Astrocyte of the spinal cord (primary cell): ENCODE measurements at places on chromosomes 12 and 14.

- no peak for DNase-seq
These were observed 99.4 kb upstream of the PLEKHA5 start for GRCh38 chr12:19030180-19030579.

DNA sequence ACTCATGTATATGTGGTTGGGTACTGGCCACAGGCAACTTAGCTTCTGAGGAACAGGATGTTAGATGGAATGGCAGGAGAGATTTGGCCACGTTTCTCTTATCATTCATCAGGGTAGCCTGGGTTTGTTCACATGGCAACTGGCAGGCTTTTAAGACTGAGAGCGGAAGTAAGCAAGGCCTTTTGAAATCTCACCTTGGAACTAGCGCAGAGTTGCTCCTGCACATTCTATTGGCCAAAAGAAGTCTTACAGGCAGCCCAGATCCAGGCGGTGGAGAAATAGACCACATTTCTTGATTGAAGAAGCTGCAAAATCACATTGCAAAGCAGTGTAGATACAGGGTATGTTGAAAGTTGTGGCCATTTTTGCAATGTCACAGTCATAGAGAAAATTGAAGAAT lies 3.7 kb downstream of the CLEC4A start:
- no peak for DNase-seq

DNA sequence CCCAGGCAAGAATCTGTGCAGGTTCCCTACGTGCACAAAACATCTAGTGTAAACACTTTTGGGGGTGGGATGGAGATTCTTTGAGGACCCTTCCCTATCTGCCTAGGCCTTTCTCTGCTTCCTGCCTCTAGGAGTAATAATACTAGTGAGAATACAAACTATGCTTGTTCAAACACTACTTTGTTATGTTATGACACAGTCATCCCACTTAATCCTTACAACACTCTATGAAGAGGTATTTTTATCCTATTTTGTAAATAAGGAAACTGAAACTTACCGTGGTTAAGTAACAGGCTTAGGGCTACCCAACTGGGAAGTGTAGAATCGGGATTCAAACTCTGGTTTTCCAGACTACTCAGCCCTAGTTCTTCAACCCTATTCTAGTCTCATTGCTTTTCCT lies 96.5 kb downstream of the KCNA5 start:
- DNase-seq = no peak

GRCh38 chr14:54622192-54622958 lies 55.4 kb downstream of the SAMD4A start:
- DNase-seq = no peak
